CD4-positive, CD25-positive, alpha-beta regulatory T cell (primary cell): ENCODE measurements at places on chromosomes 4 and X. TPM values are rescaled to one million over a fixed set of nuclear protein-coding genes. Genes with fewer than 3 reads are reported as not detected.
A peak's percentile ranks its signal among the peaks of the same experiment; 100 is the strongest.

GRCh38 chr4:183264614-183265013 lies 55.5 kb downstream of the CLDN22 start:
- H3K27ac ChIP-seq: no peak overlapping the region
- H3K27me3 ChIP-seq: peaks cover 4% of the 10 kb centered on the region
- no peak overlapping the region for H3K4me3 ChIP-seq
- H3K4me1 ChIP-seq: no peaks in the 10 kb centered on the region

DNA sequence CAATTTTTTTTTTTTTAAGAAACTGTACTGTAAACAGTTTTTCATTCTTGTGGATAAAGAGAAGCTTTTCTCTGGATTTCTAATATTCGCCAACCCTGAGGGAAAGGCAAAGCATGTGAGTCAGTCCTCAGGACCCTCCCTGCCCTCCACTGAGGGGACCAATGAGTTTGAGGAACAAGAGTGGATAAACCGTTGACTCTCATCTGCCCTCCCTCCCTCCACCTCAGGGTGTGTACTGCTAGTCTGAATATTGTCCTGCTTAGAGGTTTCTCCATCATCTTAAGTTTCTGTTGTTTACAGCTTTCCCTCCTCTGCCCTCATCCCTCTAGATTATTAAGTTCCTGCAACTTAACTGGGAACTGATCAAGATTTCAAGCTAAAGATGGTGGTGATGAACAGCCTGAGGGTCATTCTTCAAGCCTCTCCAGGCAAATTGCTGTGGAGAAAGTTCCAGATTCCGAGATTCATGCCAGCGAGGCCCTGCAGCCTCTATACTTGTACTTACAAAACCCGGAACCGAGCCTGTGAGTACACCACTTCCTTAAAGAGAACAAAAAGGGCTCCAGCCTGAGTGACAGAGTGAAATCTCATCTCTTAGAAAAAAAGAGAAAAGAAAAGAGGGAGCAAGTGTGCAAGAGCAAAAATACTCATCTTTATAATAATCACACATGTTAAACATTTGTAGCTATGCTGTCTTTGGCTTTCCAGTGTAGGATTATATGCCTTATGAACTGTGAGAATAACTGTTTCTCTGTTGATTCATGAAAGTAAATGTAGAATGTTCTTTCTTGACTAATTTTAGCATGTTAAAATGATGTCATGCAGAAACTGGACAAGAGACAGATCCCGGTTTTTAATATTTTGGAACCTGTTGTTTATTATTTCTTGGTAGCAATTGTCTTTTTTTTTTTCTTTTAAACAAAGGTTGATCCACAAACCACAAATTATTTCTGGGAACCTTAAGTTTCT lies 11.9 kb downstream of the CA5B start:
- H3K4me1 ChIP-seq: peaks cover 51% of the 10 kb centered on the region
- H3K27ac ChIP-seq: peak overlapping the region; percentile 93
- H3K4me3 ChIP-seq: peak overlapping the region; percentile 68
- H3K36me3 ChIP-seq: no peaks in the 10 kb centered on the region
- peak; percentile 73 for DNase-seq

DNA sequence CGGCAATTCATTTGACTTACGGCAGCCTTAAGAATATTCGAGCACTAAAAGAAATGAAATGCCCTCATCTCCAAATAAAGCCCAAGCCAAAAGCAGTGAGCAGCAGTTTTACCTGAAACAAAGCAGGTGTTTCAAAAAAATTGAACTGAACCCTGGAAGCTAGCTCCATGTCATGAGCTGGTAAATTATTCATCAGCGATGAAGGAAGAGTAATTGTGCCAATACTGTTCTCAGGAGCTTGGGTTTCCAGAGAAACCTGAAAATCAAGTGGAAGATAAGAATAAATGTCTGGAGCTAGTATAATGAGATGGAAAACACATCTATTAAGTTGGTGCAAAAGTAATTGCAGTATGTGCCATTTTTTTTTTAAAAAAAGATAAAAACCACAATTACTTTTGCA lies 24.0 kb upstream of the PHKA2 start:
- H3K27ac ChIP-seq: no peak overlapping the region
- no peaks in the 10 kb centered on the region for H3K27me3 ChIP-seq
- H3K36me3 ChIP-seq: no peaks in the 10 kb centered on the region
- no peaks in the 10 kb centered on the region for H3K4me1 ChIP-seq
- H3K4me3 ChIP-seq: no peak overlapping the region
- DNase-seq: no peak

DNA sequence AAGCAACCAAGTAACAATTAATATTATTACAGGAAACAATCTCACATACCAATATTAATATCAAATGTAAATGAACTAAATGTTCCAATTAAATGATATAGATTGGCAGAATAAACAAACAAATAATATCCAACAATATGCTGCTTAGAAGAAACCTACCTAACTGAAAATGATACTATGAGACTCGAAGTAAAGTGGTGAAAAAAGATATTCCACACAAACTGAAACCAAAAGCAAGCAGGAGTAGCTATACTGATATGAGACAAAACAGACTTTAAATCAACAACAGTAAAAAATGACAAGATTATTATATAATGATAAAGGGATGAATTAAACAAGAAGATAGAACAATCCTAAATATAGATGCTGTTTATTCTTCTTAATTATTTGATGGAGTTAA lies 140.1 kb downstream of the SPANXN4 start:
- no peaks in the 10 kb centered on the region for H3K27me3 ChIP-seq
- no peaks in the 10 kb centered on the region for H3K36me3 ChIP-seq
- no peaks in the 10 kb centered on the region for H3K4me1 ChIP-seq
- no peak overlapping the region for H3K27ac ChIP-seq
- no peak for DNase-seq

- no peak overlapping the region for H3K4me3 ChIP-seq
- H3K27ac ChIP-seq: no peak overlapping the region
- DNase-seq: no peak
- H3K27me3 ChIP-seq: no peaks in the 10 kb centered on the region
- H3K4me1 ChIP-seq: no peaks in the 10 kb centered on the region
Observed at GRCh38 chr4:129545599-129546278, 449.8 kb downstream of the C4orf33 start.

DNA sequence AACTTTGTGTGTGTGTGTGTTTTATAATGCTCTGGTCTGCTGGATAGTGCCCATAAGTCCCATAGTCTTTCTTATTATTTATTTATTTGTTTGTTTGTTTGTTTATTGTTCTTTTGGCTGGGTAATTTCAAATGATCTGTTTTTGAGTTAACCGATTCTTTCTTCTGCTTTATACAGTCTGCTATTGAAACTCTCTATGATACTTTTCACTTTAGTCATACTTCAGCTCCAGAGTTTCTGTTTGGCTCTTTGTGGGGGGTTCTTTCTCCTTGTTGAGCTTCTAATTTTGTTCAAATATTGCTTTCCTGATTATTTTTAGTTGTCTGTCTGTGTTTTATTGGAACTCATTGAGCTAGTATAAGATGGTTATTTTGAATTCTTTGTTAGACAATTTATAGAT lies 10.0 kb downstream of the CXCL3 start:
- no peak overlapping the region for H3K27ac ChIP-seq
- no peak for DNase-seq
- H3K4me1 ChIP-seq: no peaks in the 10 kb centered on the region
- no peaks in the 10 kb centered on the region for H3K27me3 ChIP-seq
- H3K4me3 ChIP-seq: no peak overlapping the region

GRCh38 chrX:148381603-148382002 lies 118.8 kb upstream of the AFF2 start:
- H3K4me1 ChIP-seq: peaks cover 19% of the 10 kb centered on the region
- peak overlapping the region; percentile 72 for H3K27ac ChIP-seq
- DNase-seq: no peak
- peak overlapping the region; percentile 87 for H3K4me3 ChIP-seq
- no peaks in the 10 kb centered on the region for H3K36me3 ChIP-seq
- no peaks in the 10 kb centered on the region for H3K27me3 ChIP-seq

GRCh38 chr4:185396724-185397385 lies at the start of gene ANKRD37:
Gene ANKRD37 (plus strand): TSS chr4:185396841. CDS start chr4:185396924, 83 bp downstream.
- no peak for DNase-seq
- peaks cover 21% of the 10 kb centered on the region for H3K36me3 ChIP-seq
- peaks cover 21% of the 10 kb centered on the region for H3K4me1 ChIP-seq
- peak within 1 kb of the TSS; percentile 99 for H3K4me3 ChIP-seq
- no peaks in the 10 kb centered on the region for H3K27me3 ChIP-seq
- H3K27ac ChIP-seq: peak within 1 kb of the TSS; percentile 99

GRCh38 chr4:118279328-118279727 lies 73.5 kb downstream of the PRSS12 start:
- no peaks in the 10 kb centered on the region for H3K27me3 ChIP-seq
- H3K27ac ChIP-seq: peak overlapping the region; percentile 98
- DNase-seq: peak; percentile 54
- peaks cover 30% of the 10 kb centered on the region for H3K4me1 ChIP-seq

- H3K4me3 ChIP-seq: no peak overlapping the region
- no peak overlapping the region for H3K27ac ChIP-seq
- DNase-seq: no peak
- H3K27me3 ChIP-seq: no peaks in the 10 kb centered on the region
Observed at GRCh38 chr4:71907782-71908181, 123.9 kb upstream of the GC start.

DNA sequence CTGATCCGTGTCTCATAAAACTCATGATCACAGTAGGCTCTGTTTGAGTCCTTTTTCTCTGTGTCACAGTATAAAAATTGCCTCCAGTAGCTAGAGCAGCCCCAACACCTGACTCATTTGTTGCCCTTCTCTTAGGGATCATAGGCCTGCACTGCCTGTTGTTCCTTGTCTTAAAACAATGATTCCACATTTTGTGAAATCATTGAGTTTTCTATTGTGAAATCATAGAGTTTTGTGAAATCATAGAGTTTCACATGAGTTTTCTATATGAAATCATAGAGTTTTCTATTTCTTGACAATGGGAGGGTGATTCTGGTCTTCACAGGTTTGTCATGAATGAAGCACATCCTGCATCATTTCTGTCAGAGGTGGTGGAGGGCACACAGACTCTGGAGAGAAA lies 239.9 kb downstream of the GASK1B start:
- H3K27me3 ChIP-seq: no peaks in the 10 kb centered on the region
- DNase-seq: no peak
- H3K4me3 ChIP-seq: no peak overlapping the region
- H3K27ac ChIP-seq: no peak overlapping the region
- no peaks in the 10 kb centered on the region for H3K4me1 ChIP-seq

DNA sequence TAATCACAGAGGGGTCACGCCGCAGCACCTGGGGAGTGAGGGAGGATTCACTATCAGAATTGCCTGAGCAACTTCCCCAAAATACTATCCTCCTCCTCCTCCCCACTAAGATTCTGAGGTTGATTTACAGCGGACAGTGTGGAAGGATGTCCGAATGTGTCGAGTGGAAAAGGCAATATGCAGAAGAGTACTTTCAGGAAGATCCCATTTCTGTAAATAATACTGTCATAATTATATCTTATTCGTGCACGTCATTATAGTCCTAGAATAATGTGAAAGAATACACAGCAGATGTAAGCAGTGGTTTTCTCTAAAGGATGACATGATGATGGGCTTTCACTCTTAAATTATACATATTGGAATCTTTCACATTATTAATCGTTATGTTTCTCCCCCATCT lies 149.8 kb upstream of the NOCT start:
- H3K27ac ChIP-seq: no peak overlapping the region
- no peaks in the 10 kb centered on the region for H3K27me3 ChIP-seq
- no peak for DNase-seq
- H3K4me3 ChIP-seq: no peak overlapping the region
- no peaks in the 10 kb centered on the region for H3K36me3 ChIP-seq

DNA sequence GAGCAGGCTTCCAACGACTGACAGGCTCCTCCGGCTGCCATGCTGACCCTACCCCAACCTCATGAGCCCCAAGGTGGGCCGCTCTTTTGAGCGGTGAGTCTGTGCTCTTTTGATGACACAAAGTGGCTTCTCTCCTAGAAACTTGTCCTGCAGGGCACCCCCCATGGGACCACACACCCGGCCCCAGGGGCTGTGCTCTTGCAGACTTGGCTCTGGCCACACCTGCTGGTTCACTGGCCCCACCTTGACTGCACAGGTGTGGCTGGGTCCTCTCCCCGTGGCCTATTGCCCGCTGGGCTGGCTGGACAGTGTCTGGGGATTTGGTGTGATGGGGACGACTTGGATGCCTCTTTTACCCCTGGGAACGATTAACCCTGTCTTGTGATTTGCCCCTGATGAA lies 1.5 kb upstream of the CPZ start:
- H3K27me3 ChIP-seq: no peaks in the 10 kb centered on the region
- no peak for DNase-seq
- H3K4me3 ChIP-seq: no peak overlapping the region
- H3K27ac ChIP-seq: no peak overlapping the region
- H3K4me1 ChIP-seq: no peaks in the 10 kb centered on the region

DNA sequence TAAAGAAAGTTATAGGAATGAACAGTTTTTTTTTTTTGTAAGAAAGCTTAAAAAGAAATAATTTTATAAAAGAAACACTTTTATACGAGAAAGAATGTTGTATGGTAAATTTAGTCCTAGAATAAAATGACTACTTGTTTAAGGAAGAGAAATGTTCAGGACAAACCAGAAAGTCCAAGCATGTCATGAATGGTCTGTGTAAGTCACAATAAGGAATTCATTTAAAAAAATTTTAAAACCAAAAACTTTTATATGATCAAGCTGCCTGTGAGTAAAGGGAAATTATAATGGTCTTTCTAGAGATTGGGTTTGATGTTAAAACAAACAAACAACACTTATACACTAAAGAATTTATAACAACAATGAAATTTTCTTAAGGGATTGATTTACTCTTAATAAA lies 858.9 kb upstream of the PCDH7 start:
- H3K4me1 ChIP-seq: no peaks in the 10 kb centered on the region
- H3K27me3 ChIP-seq: no peaks in the 10 kb centered on the region
- no peak overlapping the region for H3K4me3 ChIP-seq

DNA sequence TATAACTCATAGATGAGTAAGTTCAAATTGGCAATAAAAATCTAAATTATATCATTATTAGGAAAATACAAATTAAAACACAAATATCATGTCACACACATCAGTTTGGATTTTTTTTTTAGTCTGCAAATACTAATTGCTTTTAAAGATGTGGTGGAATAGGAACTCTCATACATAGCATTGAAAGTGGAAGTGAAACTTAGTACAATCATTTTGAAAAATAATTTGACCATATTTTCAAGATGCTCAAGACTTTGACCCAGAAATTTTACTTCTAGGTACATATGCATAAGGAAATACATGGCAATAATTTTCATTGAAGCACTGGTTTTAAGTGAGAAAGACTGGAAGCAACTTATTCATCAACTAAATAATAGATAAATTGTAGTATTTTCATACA lies 147.5 kb upstream of the SMIM31 start:
- no peak for DNase-seq
- H3K27ac ChIP-seq: no peak overlapping the region
- H3K36me3 ChIP-seq: no peaks in the 10 kb centered on the region
- no peak overlapping the region for H3K4me3 ChIP-seq
- H3K4me1 ChIP-seq: no peaks in the 10 kb centered on the region

The SLC25A53 gene
- total RNA-seq: 11.9 TPM

The MAP7D3 gene
- 4.7 TPM for total RNA-seq

The FREM3 gene
- 0.25 TPM for total RNA-seq

The PPEF1 gene
- total RNA-seq: 0.59 TPM

The FGD1 gene
- not detected for total RNA-seq

The GPRASP3 gene
- total RNA-seq: 2.1 TPM

The F11 gene
- not detected for total RNA-seq

The BMPR1B gene
- total RNA-seq: 0.72 TPM

The ASB9 gene
- total RNA-seq: not detected

The SOX3 gene
- total RNA-seq: not detected
